Lower leg skin (tissue), 4 donors: ENCODE measurements at places on chromosomes 13 and 19. TPM values are rescaled to one million over a fixed set of nuclear protein-coding genes. Genes with fewer than 3 reads are reported as not detected.

GRCh38 chr13:94641409-94641941 lies 39.8 kb downstream of the GPR180 start:
- no peak for DNase-seq

DNA sequence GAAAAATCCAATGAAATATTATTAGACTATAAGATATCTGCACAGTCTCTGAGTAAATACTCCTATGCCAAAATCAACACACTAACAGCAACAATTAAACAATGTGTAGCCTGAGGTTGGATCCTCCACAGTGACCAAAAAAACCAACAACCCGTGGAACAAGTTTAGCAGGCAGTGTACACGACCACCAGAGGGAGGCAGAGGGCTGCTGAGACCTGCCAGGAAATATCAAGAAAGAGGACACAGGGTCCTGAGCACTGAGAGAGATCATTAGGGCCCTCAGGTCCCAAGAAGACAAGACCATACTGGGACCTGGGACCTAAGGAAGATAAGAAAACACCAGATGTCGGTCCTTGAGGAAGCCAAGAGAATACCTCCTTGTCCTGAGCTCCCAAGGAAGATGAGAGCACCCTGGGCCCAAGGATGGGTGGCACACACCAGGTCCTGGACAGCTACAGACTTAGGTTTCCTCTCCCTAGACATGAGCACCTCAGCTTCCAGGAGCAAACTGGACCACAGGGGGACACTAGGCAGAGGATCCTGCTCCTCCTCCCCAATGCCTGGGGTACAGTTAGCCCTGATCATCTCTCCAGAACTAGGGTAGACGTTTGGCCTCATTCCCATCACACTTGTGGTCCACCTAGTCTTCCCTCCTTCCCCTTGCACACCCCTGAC lies 822 bp upstream of the ZNF274 start:
- DNase-seq, result no peak

GRCh38 chr19:51822325-51822724 lies 27.4 kb downstream of the FPR3 start:
- DNase-seq, result no peak

- DNase-seq, result no peak
Observed at GRCh38 chr19:54411033-54411432, 4.2 kb upstream of the TTYH1 start.

DNA sequence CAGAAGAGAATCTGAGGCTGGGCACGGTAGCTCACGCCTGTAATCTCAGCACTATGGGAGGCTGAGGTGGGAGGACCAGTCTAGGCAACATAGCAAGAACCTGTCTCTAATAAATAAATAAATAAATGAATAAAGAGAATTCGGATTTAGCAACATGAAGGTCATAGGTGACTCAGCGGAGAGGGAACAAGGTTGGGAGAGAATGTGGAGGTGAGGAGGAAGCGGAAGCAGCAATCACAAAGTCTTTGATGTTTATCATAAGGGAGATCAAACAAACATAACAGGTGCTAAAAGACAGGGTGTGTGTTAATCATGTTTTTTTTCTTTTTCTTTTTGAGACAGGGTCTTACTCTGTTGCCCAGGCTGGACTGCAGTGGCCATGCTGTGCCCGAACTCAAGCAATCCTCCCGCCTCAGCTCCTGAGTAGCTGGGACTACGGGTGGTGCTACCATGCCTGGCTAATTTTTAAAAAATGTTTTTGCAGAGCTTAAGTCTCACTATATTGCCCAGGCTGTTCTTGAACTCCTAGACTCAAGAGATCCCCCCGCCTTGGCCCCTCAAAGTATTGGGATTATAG lies 16.3 kb downstream of the PBX4 start:
- no peak for DNase-seq

DNA sequence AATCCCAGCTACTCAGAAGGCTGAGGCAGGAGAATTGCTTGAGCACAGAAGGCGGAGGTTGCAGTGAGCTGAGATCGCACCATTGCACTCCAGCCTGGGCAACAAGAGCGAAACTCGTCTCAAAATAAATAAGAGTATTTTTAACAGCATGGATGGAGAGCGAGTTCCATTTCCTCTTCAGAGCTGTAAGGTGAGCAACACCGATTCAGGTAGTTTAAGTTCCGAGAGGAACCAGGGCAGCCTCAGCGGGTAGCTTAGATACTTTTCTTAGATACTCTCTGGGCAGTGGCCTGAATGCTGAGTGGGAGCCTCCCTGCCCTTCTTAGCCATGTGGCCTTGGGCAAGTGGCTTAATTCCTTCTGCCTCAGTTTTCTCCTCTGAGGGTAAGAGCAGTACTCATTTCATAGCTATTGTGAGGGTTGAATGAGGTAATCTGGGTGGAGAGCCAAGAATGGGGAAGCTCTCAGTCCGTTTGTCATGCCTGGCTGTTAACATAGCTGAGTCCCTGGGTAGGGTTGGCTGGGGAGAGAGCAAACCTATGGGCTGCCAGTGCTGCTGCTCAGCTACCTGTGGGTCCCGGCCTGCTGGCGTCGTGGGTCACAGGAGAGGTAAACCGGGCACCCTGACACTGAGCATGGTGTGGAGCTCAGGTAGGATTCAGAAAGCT lies 4.1 kb downstream of the ATP11A start:
- DNase-seq, result no peak

GRCh38 chr19:4730740-4731171 lies 7.1 kb upstream of the DPP9 start:
- no peak for DNase-seq

GRCh38 chr19:38862321-38863059 lies 12.7 kb upstream of the HNRNPL start:
- DNase-seq, result peak; percentile 83

DNA sequence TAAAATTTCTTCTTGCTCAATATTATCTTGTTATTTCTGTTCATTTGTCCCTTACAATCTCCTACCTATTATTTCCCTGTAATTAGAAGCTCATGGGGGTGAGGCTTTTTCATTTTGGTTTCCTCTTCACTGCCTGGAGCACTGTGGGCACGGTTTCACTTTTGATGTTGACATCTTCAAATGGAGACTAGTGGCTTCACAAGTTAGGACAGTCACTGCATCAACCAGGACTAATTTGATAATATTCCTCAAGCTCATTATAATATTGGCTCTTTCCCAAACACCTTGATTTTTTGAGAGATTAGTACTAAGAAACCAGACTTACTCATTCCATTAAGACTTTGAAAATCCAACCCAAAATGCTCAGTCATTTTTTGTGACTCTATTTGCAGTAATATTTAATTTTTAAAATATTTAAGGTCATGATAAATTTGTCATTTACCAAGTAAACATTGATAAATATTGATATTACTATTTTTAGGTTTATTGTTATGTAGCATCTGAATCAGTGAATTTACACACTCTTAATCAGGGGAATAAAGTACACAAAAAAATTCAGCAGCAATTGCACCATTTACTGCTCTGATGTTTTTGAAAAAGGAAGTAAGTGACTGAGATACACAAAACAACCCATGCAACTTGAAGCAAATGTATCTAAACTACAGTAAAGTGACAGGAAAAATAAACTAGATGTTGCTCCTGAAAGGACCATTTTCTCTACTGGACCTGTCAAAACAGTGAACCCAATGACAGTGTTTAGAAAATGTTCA lies 28.8 kb upstream of the RCBTB2 start:
- no peak for DNase-seq

DNA sequence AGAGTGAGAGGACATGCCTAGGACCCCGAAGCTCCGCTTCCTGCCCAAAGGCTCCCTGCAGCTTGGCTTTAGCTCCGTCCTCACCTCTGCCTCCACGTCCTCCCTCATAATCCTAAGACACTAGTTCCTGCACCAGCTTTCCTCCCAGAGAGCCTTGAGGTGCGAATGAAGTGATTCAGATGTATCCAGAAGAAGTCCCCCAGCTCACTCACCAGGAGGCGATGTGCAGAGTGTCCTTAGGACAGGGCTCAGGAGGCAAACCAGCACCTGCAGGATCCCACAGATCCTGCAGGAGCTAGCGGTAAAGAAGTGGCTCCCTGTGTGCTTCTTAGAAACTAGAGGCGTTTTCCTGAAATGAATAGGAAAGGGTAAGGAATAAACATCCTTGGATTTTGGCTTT lies 109.7 kb downstream of the HSPH1 start:
- no peak for DNase-seq

GRCh38 chr19:50051964-50052363 lies 26.2 kb downstream of the ZNF473 start:
- no peak for DNase-seq

GRCh38 chr19:45356760-45357444 lies 13.5 kb downstream of the ERCC2 start:
- no peak for DNase-seq

DNA sequence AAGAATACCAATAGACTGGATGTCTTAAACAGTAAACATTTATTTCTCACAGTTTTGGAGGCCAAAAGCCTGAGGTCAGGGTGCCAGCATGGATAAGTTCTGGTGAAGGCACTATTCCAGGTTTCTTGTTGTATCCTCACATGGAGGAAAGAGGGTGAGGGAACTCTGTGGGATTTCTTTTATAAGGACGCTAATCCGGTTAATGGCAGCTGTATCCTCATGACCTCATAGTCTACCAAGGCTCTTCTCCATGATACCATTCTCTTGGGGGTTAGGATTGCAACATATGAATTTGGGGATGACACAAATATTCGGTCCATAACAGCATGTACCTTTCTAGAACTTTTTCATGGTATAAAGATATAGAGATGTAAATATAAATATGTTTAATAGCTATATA lies 412.0 kb downstream of the LMO7 start:
- no peak for DNase-seq

- no peak for DNase-seq
Observed at GRCh38 chr13:51639171-51639570, 54.9 kb downstream of the WDFY2 start.

GRCh38 chr19:34879563-34879962 lies 47.1 kb upstream of the ZNF30 start:
- DNase-seq, result no peak

GRCh38 chr13:110239280-110240125 lies 67.5 kb downstream of the COL4A1 start:
- DNase-seq, result no peak

DNA sequence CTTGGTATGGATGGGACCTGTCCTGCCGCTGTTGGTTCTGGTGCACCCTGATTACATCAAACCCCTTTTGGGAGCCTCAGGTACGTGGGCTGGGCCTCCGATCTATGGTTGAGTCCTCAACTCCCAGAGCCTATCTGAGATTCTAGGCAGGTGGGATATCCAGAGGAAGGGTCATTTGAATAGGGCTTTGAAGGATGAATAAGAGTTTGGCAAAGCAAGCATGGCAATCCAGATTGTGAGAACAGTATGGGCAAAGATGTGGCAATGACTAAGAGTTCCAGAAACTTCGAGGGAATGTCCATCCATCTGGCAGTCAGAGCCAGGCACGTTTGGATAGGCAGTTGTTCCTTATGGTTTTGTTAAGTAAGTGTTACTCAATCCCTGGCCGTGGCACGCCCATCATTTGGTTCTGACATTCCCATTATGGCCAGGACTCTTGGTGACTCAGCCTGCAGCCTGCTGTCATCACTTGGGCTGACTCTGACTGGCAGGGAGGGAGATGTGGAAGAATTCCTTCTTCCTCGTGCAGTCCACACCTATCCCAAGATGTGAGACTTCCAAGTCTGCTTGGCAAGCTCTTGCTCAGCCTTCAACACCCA lies 21.5 kb downstream of the CYP4F22 start:
- DNase-seq, result no peak

- peak; percentile 76 for DNase-seq
Observed at GRCh38 chr19:51726049-51726448, 2.3 kb upstream of the HAS1 start.

- no peak for DNase-seq
Observed at GRCh38 chr13:94369972-94370436, 109.5 kb downstream of the DCT start.

GRCh38 chr19:30692879-30693503 lies 320.8 kb downstream of the ZNF536 start:
- DNase-seq, result no peak

DNA sequence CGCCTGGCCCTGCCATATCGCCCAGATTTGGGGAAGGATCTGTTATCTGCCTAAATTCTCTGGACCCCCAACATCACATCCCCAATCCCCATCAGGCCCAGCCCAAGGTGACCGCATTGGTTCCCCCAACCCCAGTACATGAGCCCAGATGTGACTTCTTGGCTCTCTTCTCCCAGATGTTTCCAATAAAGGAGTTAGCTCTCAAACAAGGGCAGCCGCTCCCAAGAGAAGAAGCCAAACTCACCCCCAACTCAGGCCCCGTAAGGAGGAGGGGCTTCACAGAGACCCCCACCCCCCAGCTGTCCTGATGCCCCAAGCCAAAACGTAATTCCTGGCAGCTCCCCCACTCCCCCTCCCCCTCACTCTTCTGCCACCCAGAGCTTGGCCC lies 6.9 kb downstream of the FBN3 start:
- no peak for DNase-seq

DNA sequence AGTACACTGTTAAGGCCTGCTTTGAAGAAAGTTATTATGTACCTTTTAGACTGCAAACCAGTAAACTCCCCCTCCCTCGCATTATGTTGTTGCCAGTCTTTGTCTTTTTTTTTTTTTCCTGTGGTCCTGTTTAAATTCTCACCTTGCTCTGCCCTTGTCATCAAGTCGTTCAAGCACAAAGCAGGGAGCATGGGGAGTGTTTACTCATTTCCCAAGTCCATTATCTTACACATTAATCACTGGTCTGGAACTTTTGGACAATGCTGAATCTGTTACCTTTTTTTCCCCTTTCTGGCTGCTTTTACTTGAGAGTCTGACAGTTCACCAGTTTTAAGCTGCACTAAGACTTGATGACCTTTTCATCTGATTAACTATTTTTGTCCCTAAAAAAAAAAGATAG lies 108.2 kb downstream of the DACH1 start:
- no peak for DNase-seq

DNA sequence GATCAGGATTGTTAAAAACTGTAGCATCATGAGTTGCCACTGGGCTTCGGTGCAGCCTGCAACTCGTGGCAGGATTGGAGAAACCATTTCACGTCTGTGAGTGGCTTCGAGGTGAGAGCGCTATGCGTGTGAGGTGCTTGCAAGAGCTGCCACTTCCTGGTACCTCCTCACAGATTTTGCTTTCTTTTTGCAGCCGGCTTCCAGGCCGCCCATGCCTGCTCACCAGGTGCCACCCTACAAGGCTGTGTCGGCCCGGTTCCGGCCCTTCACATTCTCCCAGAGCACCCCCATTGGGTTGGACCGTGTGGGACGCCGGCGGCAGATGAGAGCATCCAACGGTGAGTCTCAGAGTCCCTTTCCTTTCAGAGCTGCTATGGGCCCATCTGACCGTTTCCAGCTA lies 57.9 kb upstream of the C1QTNF9 start:
- DNase-seq, result no peak

- no peak for DNase-seq
Observed at GRCh38 chr13:67916650-67917049, 686.5 kb upstream of the PCDH9 start.

C19orf85 gene
- total RNA-seq, result not detected

KCNN1 gene
- total RNA-seq, result 0.36 TPM

SACS gene
- total RNA-seq, result 4.6 TPM

MYH14 gene
- total RNA-seq, result 204 TPM

DOCK9 gene
- 292 TPM for total RNA-seq

GAMT gene
- 55.4 TPM for total RNA-seq

BEST2 gene
- total RNA-seq, result 116 TPM

FXYD1 gene
- not detected for total RNA-seq

DMKN gene
- 5,363 TPM for total RNA-seq

GPC6 gene
- total RNA-seq, result 1.7 TPM

SHISA7 gene
- not detected for total RNA-seq

FTL gene
- 1,617 TPM for total RNA-seq

PTOV1 gene
- 62.4 TPM for total RNA-seq

CYSLTR2 gene
- total RNA-seq, result 2.0 TPM

SSBP4 gene
- 41.3 TPM for total RNA-seq
